Kidney (tissue), 22 donors: ENCODE measurements at places on chromosomes 4 and X. TPM values are rescaled to one million over a fixed set of nuclear protein-coding genes. Genes with fewer than 3 reads are reported as not detected.

GRCh38 chr4:149223659-149224058 lies 592.0 kb downstream of the IQCM start:
- no peak for DNase-seq

DNA sequence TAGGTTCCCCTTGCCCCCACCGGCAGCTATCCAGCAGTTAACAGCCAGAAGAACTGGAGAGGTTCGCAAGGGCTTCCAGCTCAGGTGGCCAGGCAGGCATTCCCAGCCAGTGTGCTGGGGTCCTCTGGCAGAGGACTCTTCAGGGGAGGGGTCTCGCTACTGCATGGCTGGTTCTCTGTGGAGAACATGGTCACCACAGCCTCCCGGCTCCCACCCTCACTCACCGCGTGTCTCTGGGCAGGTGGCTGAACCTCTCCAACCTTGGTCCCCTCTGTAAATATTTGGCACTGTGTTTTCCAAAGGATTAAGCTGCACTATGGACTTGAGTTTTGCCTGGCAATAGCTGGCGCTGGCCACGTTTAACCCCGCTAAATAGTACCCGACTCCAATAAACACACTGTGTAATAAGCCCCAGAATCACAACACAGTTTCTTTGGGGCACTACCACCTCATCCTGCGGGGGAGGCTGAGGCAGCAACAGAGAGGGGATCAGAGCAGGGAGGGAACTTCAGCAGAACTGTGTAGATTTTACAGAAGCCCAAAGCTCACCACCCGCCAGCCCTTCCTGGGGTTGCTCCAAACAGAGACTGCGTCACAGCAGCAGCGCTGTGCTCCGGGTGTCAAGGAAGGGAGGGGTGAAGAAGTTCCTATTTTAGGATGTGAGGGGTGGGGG lies 15.2 kb downstream of the BCOR start:
- DNase-seq, result no peak

The F11 gene
- polyA plus RNA-seq, result 15.7 TPM

The MAGEC1 gene
- not detected for polyA plus RNA-seq

- DNase-seq, result no peak
Measured at GRCh38 chrX:122269243-122269781, 914.8 kb upstream of the GRIA3 start.

- no peak for DNase-seq
Measured at GRCh38 chr4:25108556-25108955, 51.7 kb downstream of the SEPSECS start.

- DNase-seq, result no peak
Measured at GRCh38 chrX:35699642-35700041, 98.5 kb upstream of the MAGEB16 start.

The NPNT gene
- polyA plus RNA-seq, result 117 TPM

The EVC gene
- 7.8 TPM for polyA plus RNA-seq
